Activated CD8-positive, alpha-beta memory T cell treated with anti-CD3 and anti-CD28 coated beads, Interleukin-2, amount 50 U/mL, for 4 hours (primary cell): ENCODE measurements at places on chromosomes 2 and 18.

DNA sequence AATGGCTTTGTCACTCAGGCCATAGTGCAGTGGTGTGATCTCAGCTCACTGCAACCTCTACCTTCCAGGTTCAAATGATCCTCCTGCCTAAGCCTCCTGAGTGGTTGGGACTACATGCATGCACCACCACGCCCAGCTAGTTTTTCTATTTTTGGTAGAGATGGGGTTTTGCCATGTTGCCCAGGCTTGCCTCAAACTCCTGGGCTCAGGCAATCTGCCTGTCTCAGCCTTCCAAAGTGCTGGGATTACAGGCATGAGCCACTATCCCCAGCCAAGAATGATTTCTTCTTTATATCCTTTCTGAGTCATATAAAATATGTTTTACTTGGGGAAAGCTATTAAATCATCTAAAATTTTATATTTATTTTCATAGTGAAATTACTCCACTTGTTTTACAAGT lies 61.3 kb downstream of the CYBRD1 start:
- no peak for DNase-seq

- no peak for DNase-seq
These were observed 2.4 kb upstream of the ALPK2 start for GRCh38 chr18:58631301-58631700.

GRCh38 chr2:70994009-70994698 lies 519 bp downstream of the TEX261 start:
- DNase-seq: peak; percentile 46

DNA sequence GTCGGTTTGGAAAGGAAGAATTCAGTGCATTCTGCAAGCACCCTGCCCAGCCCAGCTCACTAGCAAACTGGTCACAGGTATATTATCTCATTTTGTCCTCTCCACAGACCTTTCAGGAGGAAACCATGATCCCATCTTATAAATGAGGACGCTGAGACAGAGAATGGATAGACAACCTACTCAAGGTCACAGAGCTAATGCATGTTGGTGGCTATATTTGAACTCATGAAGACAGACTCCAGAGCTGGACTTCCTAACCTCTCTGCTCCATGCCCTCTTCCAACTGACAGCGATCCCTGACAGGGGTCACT lies 29.5 kb downstream of the SERPINB5 start:
- DNase-seq: no peak

DNA sequence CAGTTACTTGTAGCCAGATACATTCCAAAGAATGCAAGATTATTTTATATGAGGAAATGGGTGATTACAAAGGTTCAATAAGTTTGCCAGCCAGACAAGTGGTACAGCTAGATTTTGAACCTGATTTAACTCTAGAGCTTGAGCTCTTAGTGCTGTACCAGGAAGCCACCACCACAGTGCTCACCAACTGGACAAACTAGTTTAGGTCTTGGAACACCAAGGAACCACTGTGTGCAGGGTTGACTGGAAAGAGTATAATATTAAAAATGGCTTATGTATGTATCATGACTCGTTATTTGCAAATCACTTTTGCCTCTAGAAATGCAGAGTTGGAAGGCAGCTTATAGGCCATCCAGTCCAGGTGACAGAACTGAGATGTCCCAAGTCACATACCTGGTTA lies 177.2 kb downstream of the TXNL1 start:
- no peak for DNase-seq

DNA sequence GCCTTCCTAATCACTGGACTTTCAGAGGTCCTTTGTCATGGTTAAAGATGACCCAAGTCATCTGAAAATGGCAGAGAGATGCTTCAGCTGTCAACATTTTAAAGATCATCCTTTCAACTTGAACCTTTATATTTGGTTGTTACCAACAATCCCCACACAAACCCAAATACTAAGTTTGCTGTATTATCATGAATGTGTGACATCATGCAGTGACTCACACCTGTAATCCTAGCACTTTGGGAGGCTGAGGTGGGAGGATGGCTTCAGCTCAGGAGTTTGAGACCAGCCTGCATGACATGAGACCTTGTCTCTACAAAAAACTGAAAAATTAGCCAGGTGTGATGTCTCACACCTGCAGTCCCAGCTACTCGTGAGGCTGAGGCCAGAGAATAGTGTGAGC lies 55.2 kb upstream of the NRP2 start:
- DNase-seq: no peak

DNA sequence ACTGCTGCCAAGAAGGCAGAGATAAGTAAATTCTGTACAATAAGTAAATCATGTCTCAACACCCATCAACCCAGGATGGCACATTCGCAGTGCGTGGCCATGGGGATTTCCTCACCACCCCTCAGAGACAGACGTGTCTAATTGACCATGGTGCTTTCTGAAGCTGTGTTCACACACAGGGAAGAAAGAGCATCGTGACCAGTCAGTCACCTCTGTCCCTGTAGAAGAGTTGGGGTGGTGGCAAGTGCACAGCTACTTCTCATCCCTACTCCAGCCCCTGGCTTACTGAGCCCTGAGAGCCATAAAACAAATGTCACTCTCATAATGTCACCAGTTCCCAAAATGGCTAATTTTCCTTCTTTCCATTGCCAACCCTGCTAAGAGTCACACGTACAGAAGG lies 31.3 kb upstream of the MLPH start:
- DNase-seq: no peak

DNA sequence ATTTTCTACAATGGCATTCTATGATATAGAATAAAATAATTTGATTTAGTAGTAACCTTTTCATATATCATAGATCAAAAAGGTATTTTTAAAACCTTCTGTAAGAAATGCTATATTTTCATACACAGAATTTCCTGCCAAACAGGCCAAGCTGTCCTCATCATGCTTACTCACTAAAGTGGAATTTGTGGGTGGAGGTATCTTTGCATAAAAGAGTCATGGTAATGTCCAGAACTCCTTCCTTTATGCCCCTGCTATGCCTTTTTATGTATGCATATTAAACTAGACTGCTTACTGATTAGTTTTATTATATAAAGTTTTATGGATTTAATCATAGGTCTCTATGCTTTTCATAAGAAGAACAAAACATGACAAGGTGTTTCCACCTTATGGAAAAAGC lies 27.5 kb upstream of the MARCHF7 start:
- no peak for DNase-seq

DNA sequence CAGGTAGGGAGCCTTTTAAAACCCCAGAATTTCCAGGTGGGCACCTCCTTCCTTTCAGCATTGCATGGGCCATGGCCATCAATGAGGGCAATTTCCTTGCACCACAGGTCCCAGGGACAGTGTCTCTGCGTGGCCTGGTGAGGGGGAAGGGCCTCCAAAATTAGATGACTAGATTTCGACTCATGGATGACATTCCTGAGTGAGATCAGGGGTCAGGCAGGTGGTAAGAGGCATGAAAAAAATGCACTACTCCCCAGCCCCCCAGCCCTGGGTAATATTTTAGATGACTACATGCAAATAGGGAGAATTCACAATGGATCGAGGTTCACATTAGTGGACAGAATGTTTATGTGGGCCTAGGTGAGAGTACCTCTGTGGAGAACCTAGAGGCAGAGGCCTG lies 19.0 kb upstream of the IGFBP5 start:
- DNase-seq: no peak

DNA sequence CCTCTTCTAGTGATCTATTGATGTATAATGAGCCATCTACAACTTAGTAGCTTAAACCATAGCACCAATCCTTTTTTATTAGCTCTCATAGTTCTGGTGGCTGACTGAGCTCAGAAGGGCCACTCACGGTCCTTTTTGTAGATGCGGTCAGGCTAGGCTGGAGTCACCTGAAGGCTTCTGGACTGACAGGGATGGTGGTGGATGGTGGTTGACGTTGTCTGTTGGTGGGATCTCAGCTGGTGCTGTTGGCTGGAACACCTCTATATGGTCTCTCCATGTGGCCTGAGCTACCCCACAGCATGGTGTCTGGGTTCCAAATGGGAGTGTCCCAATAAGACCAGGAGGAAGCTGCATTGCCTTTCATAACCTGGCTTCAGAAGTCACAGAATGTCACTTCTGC lies 68.0 kb downstream of the BCL2L11 start:
- DNase-seq: no peak

DNA sequence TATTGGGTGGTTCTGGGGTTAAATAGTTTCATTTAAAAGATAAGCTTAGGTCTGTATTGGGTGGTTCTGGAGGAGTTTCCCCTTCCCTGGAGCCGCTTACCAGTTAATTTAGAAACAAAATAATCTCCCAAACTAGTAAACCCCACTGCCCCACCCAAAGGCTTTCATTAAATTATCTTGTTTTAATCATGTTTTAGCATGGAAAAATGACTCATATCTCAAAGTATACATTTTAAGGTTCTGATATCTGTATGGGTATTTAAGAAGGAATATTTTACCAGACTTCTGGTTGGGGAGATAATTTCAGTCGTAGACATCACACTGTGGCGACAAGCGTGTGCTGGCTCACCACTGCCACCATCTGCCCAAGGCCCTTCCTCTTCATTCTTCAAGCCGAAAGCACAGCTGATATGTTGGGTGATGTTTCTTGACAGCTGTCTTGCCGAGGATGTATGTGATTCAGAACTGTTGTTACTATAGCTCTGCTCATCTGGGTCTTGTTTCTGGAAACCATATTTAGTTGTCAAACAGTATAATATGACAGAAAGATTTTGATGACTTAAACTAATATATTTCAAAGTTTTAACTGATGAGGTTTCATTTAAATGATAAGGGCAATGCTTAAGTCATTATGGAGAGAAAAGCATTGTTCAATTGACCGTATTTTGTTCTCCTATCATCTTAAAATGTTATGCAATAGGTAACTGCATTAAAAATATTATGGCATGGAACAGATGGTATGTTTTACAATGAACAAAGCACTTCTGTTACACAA lies 5.1 kb downstream of the FIGLA start:
- peak; percentile 37 for DNase-seq

GRCh38 chr18:63150326-63150725 lies 169.2 kb downstream of the BCL2 start:
- no peak for DNase-seq

DNA sequence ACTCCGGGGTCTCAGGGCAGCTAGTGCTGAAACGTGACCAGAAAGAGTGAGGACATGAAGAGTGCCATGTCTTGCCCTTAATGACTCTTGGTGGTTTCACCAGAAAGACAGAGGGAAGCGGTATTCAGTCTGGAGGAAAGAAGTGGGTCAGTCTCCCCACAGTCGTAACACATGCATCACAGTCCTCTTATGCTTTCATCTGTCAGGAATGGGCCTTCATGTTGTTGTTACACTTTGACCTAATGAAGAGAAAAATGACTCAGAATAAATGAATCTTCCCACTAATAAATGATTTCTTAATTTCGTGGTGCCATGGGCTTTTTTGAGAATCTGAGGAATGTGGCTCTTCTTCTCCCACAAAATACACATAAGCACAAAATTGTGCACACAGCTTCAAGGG lies 103.2 kb downstream of the SLC8A1 start:
- DNase-seq: no peak

- no peak for DNase-seq
These were observed 12.7 kb upstream of the MAP3K2 start for GRCh38 chr2:127400533-127400896.

- DNase-seq: no peak
These were observed 137.5 kb downstream of the NDUFA10 start for GRCh38 chr2:239887604-239888003.

GRCh38 chr2:219221957-219222518 lies 3.3 kb upstream of the ABCB6 start:
- DNase-seq: no peak

- DNase-seq: no peak
These were observed 235.0 kb upstream of the HNMT start for GRCh38 chr2:137729305-137729704.

DNA sequence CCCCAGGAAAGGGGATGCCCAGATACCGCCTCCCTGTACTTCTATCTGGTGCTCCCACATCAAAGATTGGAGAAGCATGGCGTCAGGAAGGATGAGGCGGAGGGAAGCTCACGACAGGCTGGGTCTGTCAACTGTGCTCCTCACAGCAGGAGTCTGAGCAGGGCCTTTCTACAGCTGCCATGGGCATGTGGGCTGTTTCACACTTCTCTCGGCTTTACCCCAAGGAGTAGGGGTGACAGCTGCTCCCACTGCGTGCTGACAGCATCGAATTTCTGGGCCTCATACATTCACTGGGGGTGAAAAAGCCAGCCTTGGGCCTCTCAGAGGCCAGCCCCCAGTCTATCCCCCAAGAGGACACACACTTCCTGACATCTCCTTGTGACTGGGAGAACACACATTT lies 21.1 kb downstream of the NEURL3 start:
- DNase-seq: no peak

GRCh38 chr2:789529-789928 lies 112.3 kb upstream of the TMEM18 start:
- no peak for DNase-seq

DNA sequence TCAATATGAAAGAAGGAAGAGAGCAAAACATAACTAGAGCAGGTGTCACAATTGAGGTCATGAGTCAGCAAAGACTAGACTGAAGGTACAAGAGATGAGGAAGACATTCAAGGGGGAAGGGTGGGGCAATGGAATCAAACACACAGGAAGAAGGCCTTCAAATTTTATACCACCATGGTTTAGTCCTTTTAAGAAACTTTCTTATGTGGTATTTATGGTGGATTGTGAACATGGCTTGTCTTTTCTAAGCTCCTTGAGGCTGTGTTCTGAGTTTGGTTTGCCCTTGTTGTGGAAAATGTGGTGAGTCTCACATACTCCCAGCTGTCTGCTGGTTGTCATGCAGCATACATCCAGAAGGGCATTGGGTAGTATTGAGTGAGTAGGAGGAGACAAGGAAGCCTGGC lies 62.1 kb downstream of the NABP1 start:
- DNase-seq: peak; percentile 27

GRCh38 chr2:120892271-120892966 lies 156.8 kb downstream of the GLI2 start:
- DNase-seq: no peak

DNA sequence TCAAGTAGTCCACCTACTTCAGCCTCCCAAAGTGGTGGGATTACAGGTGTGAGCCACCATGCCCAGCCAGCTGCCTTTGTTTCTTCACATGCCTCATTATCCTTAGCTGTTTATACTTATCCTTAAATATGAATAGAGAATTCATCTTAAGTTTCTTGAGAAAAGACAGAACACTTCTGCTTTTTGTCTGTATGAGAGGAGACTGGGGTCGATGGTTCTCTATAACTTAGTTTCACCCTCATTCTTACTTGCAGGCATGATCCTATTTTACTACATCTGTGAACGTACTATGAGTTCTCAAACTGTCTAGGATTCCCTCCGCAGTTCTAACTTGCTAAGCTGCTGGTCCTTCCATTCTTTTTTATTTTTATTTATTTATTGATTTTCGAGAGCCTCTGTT lies 20.4 kb downstream of the PPM1B start:
- DNase-seq: no peak

DNA sequence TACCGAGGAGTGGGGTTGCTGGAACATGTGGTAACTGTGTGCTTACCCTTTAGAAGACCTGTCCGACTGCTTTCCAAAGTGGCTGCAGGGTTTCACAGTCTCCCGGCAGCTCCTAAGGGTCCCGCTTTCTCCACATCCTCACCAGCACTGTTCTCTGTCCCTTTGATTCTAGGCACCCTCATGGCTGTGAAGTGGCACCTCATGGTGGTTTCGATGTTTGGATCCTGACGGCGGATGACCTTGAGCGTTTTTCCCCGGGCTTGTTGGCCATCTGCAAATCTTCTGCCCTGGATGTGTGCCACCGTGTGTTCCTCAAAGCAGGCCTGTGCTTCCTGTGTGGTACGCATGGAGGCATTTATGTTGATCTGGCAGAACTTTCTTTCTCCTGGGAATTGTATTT lies 292.5 kb upstream of the HDAC4 start:
- no peak for DNase-seq

GRCh38 chr2:232571026-232571474 lies 20.6 kb downstream of the EIF4E2 start:
- no peak for DNase-seq

GRCh38 chr2:172927641-172928357 lies 147.8 kb upstream of the MAP3K20 start:
- DNase-seq: no peak
